ENCODE measurements at places on chromosomes 12 and 14.

GRCh38 chr14:23154964-23155587, 28.4 kb downstream of the SLC7A8 start:
- no peak for DNase-seq

GRCh38 chr12:55931780-55932550, 1.0 kb downstream of the DGKA start:
- DNase-seq, result no peak

DNA sequence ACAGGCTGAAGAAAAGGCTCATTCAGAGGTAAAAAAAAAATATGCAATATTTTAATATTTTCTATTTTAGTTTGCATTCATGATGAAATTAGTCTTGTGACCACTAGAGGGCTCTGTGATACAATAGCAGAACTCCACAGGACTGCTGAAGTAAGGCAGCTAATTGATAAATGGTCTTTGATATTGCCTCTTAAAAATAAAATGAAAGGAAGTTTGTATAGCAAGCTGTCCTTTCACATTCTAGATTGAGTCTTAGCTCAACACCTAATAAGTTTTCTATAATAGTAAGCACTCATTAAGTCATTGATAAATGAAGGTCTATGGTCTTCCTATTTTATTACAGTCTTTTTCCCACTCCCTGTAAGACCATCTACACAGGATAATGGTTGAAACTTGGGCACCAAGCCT, 315.7 kb downstream of the NAV3 start:
- DNase-seq, result no peak

GRCh38 chr12:88142610-88142991, 494 bp downstream of the TMTC3 start:
- DNase-seq, result no peak

- no peak for DNase-seq
Measured at GRCh38 chr12:97375310-97375709, 87.3 kb upstream of the RMST start.

- no peak for DNase-seq
Measured at GRCh38 chr14:101196795-101197590, 293.5 kb upstream of the RTL1 start.

DNA sequence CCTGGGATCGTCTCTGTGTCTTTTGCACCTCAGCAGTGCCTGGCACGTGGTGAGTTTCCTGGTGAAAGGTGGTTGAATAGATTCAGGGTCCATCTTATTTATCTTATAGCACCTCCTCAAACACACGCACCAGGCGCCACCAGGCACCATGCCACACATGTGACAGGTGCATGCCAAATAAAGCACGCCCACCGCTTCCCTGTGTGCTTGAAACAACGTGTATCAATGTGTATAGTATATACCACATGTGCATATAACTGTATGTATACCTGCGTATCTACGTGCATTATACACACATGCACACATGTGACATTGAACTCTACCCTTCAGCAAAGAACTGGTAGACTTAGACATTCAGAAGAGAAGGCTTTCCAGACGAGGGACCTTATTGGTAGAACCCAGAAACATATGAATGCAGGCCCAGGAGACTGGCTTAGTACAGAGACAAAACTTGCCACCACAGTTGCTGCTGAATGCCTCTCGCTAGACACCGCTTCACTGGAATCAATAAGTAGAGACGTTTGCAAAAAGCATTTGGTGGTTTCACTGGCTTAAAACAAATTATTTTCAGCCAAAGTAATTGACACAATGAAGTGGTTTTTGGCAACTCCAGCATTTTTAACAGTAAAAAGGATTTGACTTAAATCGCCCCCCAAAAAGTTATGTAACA, 10.0 kb downstream of the EML1 start:
- DNase-seq, result no peak

DNA sequence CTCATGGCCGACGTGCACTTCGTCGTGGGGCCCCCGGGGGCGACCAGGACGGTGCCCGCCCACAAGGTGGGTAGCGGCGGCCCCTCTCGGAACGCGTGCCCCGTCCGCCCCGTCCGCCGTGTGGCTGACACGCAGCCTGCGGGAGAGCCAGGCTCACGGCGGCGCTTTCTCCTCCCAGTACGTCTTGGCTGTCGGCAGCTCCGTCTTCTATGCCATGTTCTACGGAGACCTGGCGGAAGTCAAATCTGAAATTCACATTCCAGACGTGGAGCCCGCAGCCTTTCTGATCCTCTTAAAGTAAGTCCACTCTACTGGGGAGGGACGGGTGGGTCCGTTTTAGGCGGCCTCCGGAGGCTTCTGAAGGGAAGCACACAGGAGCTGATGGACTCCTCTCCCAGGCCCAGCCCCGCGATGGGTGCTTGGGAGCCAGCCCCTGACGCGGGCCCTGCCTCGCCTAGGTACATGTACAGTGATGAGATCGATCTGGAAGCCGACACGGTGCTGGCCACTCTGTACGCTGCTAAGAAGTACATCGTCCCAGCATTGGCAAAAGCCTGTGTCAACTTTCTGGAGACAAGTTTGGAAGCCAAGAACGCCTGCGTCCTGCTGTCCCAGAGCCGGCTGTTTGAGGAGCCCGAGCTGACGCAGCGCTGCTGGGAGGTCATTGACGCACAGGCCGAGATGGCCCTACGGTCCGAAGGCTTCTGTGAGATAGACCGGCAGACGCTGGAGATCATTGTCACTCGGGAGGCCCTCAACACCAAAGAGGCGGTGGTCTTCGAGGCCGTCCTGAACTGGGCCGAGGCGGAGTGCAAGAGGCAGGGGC, 1.1 kb downstream of the BTBD6 start:
- no peak for DNase-seq

DNA sequence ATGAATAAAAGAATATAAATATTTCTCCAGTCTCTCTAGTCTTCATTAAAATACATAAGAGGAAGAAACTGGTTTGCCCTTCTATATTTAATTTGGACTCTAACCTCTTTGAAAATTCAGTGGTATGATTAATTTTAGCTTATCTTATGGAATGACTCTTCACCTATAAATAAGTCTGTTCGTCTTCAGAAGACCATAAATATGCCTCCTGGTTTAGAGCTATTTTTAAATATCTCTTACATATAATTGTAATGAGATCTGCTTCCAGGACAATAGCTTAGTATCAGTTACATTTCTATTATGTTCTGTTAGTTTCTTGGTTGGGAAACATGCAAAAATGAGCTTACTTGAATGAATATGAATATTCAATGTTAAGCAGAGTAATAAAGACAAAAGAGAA, 257.5 kb upstream of the HMGA2 start:
- no peak for DNase-seq

DNA sequence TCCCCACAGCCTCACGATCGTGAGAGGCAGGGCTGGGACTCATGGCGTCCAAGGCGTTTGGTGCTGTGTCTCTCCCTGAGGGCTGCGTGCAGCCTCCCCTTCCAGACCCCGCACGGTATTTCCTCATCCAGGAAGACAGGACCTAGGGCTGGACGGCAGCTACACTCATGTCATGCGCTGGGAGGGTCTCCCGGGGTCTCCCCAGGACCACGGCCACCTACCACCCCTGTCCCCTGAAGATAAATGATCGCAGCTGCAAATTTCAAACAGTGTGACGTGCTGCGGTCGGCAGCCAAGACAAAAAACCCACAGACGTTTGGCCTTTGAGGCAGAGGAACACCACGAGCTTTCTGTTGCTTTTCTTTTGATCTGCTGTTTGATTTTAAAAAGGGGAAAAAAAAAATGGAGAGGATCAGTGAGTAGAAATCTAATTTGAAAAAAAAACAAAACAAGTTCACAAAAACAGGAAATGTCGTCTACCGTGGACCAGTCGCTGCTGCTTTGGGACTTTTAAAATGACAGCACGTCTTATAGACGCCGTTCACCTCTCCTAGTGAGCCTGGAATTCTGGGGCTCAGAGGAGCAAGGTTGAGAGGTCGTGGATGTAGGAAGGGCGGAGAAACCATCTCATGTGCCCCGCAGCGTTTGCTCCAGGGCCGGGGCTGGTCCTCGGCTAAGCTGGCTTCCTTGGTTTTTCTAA, 237.6 kb downstream of the SLC41A2 start:
- DNase-seq, result peak; percentile 13

- no peak for DNase-seq
Measured at GRCh38 chr12:57760347-57760982, 5.6 kb downstream of the MARCHF9 start.

GRCh38 chr14:66242001-66242400, 244.2 kb upstream of the CCDC196 start:
- no peak for DNase-seq

- DNase-seq, result no peak
Measured at GRCh38 chr12:131176926-131177325, 223.2 kb downstream of the ADGRD1 start.

DNA sequence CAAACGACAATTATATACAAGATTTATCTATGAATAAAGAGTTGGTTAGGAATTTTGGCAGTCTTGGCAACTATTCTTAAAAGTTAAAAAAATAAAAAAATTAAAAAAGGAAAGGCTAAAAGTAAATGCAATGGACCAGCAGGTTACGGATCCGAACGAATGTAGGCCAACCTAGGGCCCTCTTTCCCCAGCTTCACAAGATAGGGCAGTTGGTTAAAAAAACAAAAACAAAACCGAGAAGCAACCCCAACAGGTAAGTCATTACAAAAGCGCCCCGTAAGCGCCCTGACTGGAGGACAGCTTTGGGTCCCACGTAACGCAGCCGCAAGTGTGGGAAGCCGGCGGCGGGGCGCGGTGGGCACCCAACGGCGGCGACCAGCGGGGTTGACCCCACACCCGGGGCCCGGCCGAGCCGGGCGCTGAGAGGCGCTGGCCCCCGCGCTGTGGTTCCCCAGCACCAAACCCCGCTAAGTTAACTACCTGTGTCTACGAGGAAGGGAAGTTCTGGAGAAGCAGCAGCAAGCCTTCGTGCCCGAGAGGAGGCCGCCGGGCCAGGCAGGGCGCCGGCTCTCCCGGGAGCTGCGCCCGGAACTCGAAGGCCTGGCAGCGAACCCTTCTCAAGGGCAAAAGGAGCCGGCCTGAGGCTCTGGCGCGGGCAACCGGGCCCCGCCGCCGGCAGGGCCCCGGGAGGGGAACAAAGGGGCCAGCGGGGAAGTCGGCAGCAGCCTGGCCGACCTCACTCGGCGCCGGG, 882 bp downstream of the HECTD1 start:
- DNase-seq, result peak; percentile 38

DNA sequence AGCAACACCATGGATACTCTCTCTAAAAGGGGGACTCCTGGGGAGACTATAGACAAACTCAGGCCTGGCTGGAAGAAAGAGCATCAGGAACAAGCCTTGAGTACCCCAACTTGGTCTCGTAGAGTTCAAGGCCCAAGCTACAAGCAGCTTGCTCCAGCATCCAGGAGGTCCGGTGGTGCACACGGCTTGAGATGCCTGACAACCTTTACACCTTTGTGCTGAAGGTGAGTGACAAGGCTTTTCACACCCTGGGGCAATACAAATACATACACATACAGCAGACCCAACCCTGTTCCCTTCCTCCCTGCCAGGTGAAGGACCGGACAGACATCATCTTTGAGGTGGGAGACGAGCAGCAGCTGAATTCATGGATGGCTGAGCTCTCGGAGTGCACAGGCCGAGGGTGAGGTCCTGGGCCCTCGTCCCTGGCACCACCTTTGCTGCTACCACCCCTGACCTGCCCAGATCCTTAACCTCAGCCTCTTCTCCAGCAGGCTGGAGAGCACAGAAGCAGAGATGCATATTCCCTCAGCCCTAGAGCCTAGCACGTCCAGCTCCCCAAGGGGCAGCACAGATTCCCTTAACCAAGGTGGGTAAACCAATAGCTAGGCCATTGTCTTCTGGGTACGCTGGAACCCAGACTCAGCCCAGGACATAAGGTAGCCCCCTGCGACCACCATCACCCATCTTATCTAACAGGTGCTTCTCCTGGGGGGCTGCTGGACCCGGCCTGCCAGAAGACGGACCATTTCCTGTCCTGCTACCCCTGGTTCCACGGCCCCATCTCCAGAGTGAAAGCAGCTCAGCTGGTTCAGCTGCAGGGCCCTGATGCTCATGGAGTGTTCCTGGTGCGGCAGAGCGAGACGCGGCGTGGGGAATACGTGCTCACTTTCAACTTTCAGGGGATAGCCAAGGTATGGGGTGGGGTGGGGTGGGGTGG, 41.2 kb downstream of the SH2B3 start:
- no peak for DNase-seq

DNA sequence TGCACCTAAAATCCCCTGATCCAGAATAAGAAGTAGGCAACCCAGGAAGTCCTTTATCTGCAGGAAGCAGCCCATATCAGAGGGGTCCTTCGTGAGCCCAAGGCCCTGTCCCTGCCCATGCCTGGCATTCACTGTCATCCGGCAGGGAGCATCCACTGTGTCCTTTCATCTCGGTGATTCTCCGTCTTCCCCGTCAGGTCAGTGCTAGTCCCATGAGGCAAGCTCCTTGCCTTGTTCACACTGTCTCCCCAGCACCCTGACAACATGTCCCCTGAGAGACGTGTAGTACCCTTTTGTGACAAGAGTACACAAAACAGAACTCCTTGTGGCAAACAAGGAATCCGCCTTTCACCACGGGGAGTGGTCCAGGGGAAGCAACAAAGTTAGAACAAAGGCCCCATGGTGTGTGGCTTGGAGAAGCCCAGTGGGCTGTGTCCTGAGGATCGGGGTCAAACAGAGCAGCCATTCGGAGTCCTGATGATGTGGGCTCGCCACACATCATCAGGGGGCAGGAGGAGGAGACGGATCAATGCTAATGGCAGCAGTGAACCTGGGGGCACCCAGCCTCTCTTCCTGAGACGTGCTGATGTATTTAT, 112.1 kb downstream of the DICER1 start:
- no peak for DNase-seq

DNA sequence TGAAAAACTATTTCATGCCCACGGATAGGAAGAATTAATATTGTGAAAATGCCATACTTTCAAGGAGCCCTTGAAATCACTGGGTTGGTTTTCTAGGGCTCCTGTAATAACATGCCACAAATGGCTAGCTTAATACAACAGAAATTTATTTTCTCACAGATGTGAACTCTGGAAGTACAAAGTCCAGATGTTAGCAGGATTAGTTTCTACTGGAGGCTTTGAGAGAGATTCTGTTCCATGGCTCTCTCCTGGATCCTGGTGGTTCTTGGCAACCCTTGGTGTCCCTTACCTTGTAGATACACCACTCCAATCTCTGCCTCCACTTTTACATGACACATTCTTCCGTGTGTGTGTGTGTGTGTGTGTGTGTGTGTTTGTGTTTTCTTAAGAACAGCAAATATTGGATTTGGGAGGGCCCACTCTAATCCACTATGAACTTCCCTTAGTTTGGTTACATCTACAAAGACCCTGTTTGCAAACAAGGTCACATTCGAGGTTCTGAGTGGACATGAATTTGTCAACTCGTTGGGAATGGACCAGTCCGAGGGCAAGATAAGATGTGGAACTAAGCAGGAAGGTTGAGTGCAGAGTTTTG, 381.1 kb downstream of the IPO8 start:
- no peak for DNase-seq

GRCh38 chr14:78182722-78183121, 12.5 kb downstream of the NRXN3 start:
- no peak for DNase-seq

GRCh38 chr14:76306131-76306530, 69.8 kb upstream of the ESRRB start:
- DNase-seq, result no peak
